ENCODE measurements at places on chromosomes 4 and X. TPM values are rescaled to one million over a fixed set of nuclear protein-coding genes. Genes with fewer than 3 reads are reported as not detected.

DNA sequence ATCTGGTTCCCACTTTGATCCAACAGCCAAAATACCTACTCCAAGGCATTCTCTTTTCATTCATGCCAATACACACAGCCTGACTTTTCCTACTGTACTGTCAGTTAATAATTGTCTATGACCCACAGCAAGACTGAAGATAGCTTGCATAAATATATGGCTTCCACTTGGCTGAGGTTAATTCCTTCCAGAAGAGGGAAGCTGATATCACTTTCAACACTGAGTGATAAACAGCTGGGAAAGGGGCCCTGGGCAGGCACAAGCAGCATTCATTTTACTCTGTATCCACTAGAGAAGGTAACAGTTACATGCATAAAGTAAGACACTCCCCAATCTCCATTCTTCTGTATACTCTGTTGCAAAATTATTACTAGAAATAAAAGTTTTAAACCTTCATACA is 200.2 kb upstream of the UGT8 start:
- H3K36me3 ChIP-seq = no peaks in the 10 kb centered on the region
- DNase-seq = no peak
- peaks cover 6% of the 10 kb centered on the region for H3K27me3 ChIP-seq
- H3K4me3 ChIP-seq = no peak overlapping the region
- H3K4me1 ChIP-seq = no peaks in the 10 kb centered on the region
- no peak overlapping the region for H3K27ac ChIP-seq

- H3K4me1 ChIP-seq = peaks cover 27% of the 10 kb centered on the region
- no peaks in the 10 kb centered on the region for H3K27me3 ChIP-seq
- peaks cover 11% of the 10 kb centered on the region for H3K36me3 ChIP-seq
- peak overlapping the region; percentile 58 for H3K27ac ChIP-seq
These were observed 20.5 kb downstream of the SEPTIN6 start for GRCh38 chrX:119672426-119672825.

- no peaks in the 10 kb centered on the region for H3K4me1 ChIP-seq
- DNase-seq = peak; percentile 21
- H3K27ac ChIP-seq = no peak overlapping the region
- H3K4me3 ChIP-seq = no peak overlapping the region
These were observed 39.6 kb downstream of the ZCCHC13 start for GRCh38 chrX:74343343-74344279.

GRCh38 chr4:41000356-41000755 is 214.0 kb downstream of the APBB2 start:
- H3K4me3 ChIP-seq = no peak overlapping the region
- no peak overlapping the region for H3K27ac ChIP-seq
- no peaks in the 10 kb centered on the region for H3K4me1 ChIP-seq
- DNase-seq = no peak
- no peaks in the 10 kb centered on the region for H3K36me3 ChIP-seq

GRCh38 chrX:124257924-124258702 is 74.3 kb upstream of the TEX13D start:
- no peak for DNase-seq
- H3K36me3 ChIP-seq = no peaks in the 10 kb centered on the region
- peaks cover 13% of the 10 kb centered on the region for H3K4me1 ChIP-seq
- no peak overlapping the region for H3K4me3 ChIP-seq
- H3K27me3 ChIP-seq = no peaks in the 10 kb centered on the region

DNA sequence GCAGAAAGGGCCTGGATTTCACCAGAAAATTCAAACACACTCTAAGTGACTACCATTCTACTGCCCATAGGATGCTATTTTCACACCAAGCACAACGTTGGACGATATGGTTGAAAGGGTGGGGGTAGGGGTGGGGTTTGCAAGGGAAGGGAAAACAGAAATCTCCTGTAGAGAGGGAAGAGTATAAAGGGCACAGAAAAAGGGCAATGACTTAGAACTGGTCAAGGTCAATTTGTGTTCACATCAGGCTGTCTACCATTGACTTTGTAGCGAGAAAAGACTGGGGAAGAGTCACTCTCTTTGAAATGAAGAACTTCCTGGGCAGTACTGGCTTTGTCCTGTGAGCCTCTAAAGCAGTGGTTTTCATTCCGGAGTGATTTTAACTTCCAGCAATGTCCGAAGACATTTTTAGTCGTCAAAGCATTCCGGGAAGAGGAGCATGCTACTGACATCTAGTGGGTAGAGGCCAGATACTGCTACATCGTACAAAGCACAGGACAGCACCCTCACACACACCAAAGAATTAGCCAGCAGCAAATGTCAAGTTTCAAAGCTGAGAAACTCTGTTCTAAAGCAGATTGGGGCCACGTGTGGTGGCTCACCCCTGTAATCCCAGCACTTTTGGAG is 48.4 kb upstream of the SLC7A3 start:
- H3K36me3 ChIP-seq = no peaks in the 10 kb centered on the region
- H3K27ac ChIP-seq = no peak overlapping the region
- H3K4me3 ChIP-seq = no peak overlapping the region
- no peaks in the 10 kb centered on the region for H3K27me3 ChIP-seq
- no peaks in the 10 kb centered on the region for H3K4me1 ChIP-seq

DNA sequence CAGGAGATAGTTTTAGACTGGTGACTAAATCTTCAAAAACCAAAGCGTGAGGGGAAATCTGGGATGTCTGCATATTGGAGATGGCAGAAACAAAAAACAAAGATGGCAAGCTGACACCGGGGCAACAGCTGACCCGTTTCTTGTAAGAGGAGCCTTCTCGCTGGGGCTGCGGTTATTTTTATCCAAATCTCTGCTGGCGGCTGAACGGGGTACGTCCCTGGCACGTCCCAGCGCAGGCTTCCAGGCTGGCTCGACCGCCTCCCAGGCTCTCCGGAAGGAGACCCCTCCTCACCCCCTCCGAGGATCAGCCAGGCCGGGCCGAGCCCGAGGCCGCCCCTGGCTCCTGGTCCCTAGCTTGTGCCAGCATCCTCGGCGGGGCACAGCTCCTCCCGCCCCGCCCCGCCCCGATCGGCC is 403 bp downstream of the SGCB start:
- peaks cover 27% of the 10 kb centered on the region for H3K4me1 ChIP-seq
- peak overlapping the region; percentile 86 for H3K4me3 ChIP-seq
- H3K36me3 ChIP-seq = peaks cover 3% of the 10 kb centered on the region
- DNase-seq = no peak
- peaks cover 16% of the 10 kb centered on the region for H3K27me3 ChIP-seq
- H3K27ac ChIP-seq = peak overlapping the region; percentile 63

DNA sequence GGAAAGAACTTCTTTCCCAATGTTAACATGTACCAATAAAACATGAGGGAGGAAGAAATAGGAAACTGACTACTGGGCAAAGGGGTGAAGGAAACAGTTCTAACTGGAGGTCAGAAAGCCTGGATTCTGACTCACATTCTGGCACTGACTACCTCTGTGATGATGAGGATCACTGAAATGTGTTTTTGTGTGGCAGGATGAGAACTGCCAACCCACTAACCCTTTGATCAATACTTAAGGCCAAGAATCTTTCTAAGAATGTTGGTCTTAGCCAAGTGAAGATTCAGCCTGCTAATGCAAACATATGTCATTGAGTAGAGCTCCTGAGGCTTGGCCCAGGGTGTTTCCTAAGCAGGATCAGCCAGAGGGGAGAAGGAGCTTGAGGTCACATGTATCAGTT is 4.6 kb downstream of the ALAS2 start:
- H3K27ac ChIP-seq = no peak overlapping the region
- peaks cover 2% of the 10 kb centered on the region for H3K27me3 ChIP-seq
- H3K36me3 ChIP-seq = no peaks in the 10 kb centered on the region

The CXorf65 gene
- total RNA-seq = 17.1 TPM

DNA sequence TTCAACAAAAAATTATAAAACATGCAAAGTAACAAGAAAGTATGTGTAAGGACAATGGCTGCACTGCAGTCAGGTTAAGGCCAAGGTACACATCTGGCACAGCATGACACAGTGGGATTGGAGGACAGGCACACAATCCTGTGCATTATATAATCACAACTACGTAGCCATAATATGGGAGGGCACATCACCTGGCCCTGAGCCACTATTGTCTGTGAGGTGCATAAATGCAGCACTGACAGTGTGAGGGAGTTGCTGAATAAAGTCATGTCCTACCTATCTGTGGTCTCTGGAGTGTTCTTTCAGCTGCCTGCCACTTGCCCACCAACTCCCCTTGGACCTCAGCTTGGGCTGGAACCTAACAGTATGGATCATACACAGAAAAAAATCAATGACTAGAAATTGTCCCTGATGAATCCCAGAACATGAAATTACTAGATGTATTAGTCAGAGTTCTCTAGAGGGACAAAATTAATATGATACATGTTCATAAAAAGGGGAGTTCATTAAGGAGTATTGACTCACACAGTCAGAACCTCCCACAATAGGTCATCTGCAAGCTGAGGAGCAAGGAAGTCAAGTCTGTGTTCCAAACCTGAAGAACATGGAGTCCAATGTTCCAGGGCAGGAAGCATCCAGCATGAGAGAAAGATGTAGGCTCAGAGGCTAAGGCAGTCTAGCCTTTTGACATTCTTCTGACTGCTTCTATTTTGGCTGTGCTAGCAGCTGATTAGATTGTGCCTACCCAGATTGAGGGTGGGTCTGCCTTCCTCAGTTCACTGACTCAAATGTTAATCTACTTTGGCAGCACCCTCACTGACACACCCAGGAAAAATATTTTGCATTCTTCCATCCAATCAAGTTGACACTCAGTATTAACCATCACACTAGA is 46.4 kb upstream of the KCTD8 start:
- no peak for DNase-seq
- no peak overlapping the region for H3K4me3 ChIP-seq
- no peaks in the 10 kb centered on the region for H3K4me1 ChIP-seq
- H3K27me3 ChIP-seq = no peaks in the 10 kb centered on the region
- no peaks in the 10 kb centered on the region for H3K36me3 ChIP-seq
- no peak overlapping the region for H3K27ac ChIP-seq

DNA sequence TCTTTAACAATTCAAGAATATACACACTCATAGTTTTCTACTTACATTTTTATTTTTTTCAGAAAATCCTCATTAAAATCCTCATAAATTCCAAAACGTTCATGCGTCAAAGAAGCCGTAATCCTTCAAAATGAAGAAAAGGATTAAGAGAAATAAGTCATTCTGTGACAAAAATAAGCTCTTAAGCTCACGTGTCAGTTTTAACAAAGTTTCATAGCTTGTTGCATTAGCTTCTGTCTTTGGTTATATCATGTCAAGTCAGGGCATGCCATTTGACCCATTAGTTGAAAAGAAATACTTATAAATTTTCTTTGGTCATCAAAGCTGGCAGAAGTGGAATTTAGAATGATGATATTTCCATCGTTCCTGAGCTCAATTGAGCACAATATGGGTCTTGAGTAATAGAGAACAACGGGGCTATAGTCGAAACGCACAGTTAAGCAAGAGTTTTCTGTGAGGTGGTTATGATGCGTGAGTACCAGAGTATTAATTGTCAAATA is 185.2 kb upstream of the CTSO start:
- DNase-seq = no peak
- no peak overlapping the region for H3K27ac ChIP-seq
- H3K27me3 ChIP-seq = no peaks in the 10 kb centered on the region
- no peaks in the 10 kb centered on the region for H3K36me3 ChIP-seq
- H3K4me3 ChIP-seq = no peak overlapping the region
- H3K4me1 ChIP-seq = no peaks in the 10 kb centered on the region

The ARHGAP36 gene
- total RNA-seq = not detected

The GUCY1A1 gene
- total RNA-seq = not detected

- no peak for DNase-seq
- H3K27me3 ChIP-seq = no peaks in the 10 kb centered on the region
- no peak overlapping the region for H3K27ac ChIP-seq
- no peak overlapping the region for H3K4me3 ChIP-seq
These were observed 672.2 kb upstream of the AMOT start for GRCh38 chrX:113512700-113513395.

DNA sequence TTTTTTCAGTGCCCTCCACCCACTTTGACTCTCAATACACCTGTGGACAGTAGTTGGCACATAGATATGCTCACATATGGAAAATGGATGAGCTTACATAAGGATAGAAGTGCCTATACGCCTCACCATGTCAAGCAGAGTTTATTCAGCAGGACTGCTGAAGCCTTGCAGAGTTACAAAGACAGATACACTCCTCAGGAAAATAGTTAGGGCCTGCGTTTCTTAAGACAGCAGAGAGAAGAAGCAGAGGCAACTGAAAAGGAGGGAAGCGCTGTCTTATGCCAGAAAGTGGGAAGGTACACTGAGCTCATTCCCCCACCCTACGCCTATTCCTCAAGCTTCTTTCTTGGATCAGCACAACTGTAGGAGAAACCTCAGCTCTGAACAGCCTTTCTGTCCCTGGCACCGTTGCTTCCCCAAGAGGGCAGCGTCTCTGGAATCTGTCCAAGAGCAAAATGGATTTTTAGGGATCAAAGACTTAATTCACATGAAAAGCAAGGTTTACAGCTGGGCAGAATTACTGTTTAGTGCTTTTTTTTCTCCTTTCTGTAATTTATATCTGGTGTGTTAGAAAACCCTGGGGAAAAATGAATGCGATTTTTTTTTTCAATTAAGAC is 37.3 kb upstream of the MBTPS2 start:
- no peak overlapping the region for H3K27ac ChIP-seq
- no peak overlapping the region for H3K4me3 ChIP-seq
- H3K4me1 ChIP-seq = no peaks in the 10 kb centered on the region

The IRF2 gene
- total RNA-seq = 64.2 TPM

DNA sequence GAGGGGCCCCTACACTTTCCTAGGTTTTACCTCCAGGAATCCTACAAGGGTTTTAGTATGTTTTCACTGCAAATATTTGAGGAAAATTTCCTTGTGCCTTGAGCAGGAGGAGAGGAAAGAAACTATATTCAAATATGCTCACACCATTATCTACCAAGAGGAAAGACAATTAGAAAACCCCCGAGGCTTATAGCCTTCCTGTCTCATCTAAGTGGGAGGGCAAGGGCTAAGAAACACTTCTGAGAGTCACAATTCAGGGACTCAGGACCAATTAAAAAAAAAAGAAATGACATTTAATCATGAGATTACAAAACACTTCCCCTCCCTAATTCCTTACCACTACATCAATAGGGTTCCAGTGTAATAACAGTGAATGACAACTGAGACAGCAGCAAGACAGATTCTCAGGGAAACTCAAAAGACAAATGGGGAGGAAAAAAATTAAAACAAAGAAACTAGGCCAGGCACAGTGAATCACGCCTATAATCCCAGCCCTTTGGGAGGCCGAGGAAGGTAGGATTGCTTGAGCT is 45.6 kb downstream of the ATRX start:
- no peaks in the 10 kb centered on the region for H3K27me3 ChIP-seq
- H3K4me3 ChIP-seq = no peak overlapping the region
- DNase-seq = no peak
- H3K36me3 ChIP-seq = peaks cover 2% of the 10 kb centered on the region
- peak overlapping the region; percentile 24 for H3K27ac ChIP-seq

The TMEM47 gene
- total RNA-seq = not detected

- H3K27me3 ChIP-seq = no peaks in the 10 kb centered on the region
- no peak overlapping the region for H3K4me3 ChIP-seq
- H3K27ac ChIP-seq = no peak overlapping the region
- DNase-seq = no peak
These were observed 60.2 kb upstream of the PNPLA4 start for GRCh38 chrX:7987160-7988012.

The LEF1 gene
- 133 TPM for total RNA-seq

DNA sequence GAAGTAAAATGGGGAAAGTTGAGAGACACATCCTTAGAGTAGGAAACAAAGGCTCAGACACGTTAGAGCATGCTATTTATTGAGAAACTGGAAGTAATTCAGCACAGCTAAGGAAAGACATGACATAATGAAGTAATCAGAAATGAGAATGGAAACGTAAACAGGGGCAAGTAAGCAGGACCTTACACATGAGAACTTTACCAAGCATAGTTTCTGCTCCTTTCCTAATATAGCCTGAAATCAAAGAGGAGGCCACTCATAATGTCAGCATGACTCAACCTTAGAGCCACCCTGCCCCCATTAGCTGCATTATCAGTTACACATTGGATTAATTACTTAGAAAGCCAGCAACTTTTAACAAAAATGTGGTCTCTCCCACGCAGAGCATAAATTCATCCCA is 558.3 kb upstream of the GRIA3 start:
- DNase-seq = no peak
- H3K4me3 ChIP-seq = no peak overlapping the region
- H3K4me1 ChIP-seq = no peaks in the 10 kb centered on the region
- no peaks in the 10 kb centered on the region for H3K27me3 ChIP-seq
- H3K36me3 ChIP-seq = no peaks in the 10 kb centered on the region
- H3K27ac ChIP-seq = no peak overlapping the region

All from activated T-helper 1 cell treated with anti-CD3 and anti-CD28 coated beads, Interleukin-12 subunit alpha, Interleukin-12 subunit beta, Interleukin-2, Interleukin-4 antibody, amounts not matched to agents 30 ng/mL and 10 ng/mL and 1 ng/mL, durations not matched to agents 14 hours and 24 hours and 36 hours (primary cell).